ENCODE measurements at places on chromosomes 2 and 18.

DNA sequence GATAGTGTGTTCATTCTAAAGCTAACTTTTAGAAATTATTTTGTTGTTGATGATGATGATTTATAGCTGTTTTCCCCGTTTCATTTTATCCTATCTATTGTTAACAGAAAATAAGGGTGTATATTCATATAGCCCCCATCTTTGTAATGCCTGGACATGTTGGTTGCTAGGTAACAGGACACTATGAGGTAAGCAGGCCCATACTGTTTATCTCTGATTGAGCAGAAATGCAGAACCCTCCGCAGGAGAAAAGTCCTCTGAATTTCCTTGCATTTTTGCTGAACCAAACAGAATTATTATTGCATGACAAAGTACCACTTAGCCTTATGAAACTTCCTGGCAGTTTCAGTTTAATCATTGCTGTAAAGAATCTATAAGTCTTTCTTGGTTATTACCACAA lies 339.4 kb downstream of the DCC start:
- DNase-seq: no peak

DNA sequence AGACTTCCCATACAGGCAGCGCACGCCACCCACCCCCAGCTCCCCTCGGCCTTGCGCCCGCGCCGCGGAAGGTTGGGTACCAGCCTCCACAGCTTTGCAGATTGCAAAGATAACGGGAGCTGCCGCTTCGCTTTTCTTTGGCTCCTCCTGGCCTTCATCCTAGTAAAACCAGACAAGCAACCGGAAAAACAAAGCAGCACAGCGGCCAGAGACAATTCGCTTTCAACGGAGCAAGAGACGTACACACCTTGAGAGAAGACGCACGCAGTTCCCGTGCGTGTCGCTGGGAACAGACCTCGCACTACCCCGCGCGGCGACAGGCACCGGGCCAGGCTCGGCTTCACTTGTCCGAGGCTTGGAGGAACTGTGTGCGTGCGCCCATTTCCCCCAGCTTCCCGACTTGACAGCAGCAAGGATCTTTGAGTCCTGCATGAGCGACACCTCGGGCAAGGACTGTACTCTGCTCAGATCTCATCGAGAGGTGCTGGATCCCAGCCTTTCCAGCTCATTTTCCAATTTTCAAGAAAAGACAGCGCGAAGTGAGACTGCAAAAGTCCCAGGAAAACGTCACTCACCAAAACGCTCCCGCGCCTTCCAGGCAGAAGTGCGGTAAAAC lies 964 bp downstream of the ZBTB7C start:
- DNase-seq: no peak

GRCh38 chr2:97906307-97906706 lies 89.4 kb downstream of the TMEM131 start:
- no peak for DNase-seq

DNA sequence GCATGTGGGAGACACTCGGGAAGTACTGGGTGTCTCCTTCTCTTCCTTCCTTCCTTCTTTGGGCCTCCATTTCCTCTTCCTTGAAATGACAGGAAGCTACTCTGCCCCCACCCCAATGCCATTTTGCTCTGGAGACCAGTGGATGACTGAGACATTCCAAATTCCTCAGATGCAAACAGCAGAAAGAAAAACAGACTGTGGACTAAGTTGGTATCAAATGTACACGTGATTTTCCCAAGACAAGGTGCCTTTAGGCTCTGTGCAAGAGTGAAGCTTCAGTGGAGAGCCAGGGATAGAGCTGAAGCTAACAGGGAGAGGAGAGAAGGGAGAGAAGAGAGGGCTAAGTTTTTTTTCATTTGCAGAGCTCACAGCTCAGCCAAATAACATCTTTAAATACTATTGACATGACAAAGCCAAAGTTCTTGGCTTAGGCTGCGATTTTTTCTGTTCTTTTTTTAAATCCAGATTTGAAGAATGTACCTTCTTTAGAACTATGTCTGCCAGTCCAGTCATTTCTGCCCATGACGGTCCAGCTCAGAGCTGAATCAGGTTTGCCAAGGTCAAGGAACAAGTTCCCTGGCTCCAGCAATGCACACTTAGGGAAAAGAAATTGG lies 84.5 kb upstream of the LCLAT1 start:
- DNase-seq: no peak

- DNase-seq: peak; percentile 42
Measured at GRCh38 chr2:165791421-165792103, 2.5 kb downstream of the GALNT3 start.

GRCh38 chr2:222606306-222606705 lies 49.6 kb downstream of the FARSB start:
- DNase-seq: no peak

DNA sequence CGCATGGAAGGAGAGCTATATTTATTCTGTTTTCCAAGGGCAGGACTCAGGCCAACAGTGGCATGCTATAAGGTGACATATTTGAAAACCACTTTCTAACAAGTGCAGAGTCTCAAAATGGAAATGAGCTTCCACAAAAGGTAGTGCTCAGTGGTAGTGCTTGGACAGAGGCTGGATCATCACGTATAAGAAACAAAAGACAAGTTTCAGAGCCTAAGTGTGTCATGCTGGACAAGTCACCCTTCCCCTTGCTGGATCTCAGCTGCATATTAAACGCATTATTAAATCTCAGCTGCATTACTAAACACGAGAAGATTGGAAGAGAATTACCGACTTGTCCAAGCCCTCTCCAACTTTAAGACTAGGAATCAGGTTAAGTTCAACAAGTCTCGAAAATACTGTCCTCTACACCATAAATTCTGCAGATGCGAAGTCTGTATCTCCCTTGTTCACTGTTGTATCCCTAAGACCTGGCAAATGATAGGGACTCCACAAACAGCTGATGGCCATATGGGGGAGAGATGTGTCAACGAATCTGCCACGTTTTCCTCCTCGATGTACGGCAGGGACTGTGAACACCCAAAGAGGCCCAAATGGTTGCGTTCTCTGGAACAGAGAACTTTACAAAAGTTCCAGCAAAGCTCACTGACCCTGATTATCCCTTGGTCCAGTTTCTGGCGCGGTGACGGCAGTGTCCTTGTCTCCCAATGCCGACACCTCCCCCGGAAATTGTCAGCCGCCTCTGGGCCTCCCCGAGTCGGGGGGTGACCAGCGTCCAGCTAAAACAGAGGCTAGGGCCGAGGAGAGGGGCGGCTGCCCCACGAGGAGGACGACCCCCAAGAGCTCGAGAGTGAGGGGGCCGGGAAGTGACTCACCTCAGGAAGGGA lies 611 bp downstream of the NOL10 start:
- DNase-seq: peak; percentile 31

GRCh38 chr2:161233858-161234431 lies 73.7 kb downstream of the TANK start:
- no peak for DNase-seq

GRCh38 chr18:47520263-47520662 lies 268.8 kb upstream of the SKOR2 start:
- DNase-seq: no peak

DNA sequence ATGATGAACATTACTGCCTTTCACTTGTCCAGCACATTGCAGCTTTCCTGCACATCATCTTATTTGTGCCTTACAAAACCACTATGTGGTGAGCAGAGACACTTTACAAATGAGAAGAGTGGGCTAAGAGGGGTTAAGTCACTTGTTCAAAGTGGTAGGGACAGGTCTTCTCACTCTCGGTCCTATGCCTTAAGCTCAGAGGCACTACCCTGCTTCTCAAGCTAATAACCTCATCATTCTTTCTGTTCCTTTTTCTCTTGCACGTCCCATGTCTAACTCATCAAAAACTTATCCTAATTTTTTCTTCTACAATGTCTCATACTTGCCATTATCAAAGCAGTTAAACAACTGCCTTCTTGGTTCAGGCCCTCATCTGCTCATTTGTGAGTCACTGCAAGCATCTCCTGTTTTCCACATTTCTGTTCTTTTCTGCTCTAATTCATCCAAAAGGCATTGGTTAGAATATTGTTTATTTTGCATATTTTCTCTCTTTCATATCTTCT lies 21.9 kb upstream of the NCOA1 start:
- DNase-seq: peak; percentile 47

DNA sequence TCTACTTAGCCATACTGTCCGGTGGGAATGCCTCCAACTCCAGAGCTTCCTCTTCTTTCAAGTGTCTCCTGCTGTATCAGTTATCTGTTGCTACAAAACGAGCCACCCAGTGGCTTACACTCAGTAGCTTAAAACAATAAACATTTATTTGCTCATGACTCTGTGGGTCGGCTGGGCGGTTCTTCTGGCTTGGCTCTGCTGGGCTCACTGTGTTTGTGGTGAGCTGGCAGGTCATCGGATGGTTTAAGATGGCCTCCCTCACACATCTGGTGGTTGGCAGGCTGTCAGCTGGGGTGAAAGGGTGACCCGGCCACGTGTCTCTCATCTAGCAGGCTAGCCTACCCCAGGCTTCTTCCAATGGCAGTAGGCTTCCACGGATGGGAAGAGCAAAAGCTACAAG lies 122.4 kb upstream of the SLC1A4 start:
- no peak for DNase-seq

DNA sequence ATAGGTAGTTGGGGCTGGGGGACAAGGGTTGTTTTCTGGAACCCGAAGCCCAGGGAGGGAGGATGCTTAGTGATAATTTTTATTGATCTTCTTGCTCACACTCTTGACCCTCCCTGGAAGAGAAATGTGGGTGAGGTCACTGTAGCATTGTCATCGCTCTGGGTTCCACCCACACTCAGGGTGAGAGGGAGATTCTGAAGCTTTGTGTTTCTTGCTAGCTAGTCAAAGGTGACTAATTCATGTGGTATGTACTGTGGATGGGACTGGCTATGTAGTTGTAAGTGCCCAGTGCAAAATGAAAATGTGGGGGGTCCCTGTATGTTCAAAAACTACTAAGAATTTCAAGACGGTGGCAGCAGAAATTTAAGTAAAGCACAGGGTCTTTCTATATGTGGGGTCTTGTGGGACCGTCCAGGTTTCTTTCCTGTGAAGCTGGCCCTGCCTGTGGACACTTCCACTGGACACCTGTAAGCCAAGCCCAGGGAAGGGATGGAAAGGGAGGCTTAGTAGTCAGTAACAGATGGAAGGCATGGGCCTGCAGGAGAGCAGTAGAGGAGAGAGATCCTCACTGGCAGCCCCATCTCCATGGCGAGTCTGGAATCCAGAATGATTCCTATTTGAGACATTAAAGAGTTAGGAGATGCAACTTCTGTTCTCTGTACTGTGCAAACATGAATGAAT lies 35.0 kb downstream of the TSN start:
- peak; percentile 6 for DNase-seq

- DNase-seq: peak; percentile 56
Measured at GRCh38 chr2:175180701-175181103, 808 bp downstream of the ATP5MC3 start.

DNA sequence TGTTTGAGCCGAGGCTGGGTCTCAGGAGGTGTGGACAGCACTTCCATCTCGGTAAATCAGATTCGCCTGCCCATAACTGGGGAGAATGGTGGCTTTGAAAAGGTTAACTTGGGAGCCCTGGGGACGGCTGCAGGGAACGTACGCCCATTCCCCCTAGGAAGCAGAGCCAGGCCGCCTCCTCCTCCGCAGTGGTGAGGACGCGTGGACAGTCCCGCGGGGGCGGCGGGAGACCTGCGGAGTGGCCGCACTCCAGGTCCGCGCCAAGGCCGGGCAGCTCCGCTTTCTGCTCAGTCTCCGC lies 845 bp upstream of the MYCN start:
- no peak for DNase-seq

DNA sequence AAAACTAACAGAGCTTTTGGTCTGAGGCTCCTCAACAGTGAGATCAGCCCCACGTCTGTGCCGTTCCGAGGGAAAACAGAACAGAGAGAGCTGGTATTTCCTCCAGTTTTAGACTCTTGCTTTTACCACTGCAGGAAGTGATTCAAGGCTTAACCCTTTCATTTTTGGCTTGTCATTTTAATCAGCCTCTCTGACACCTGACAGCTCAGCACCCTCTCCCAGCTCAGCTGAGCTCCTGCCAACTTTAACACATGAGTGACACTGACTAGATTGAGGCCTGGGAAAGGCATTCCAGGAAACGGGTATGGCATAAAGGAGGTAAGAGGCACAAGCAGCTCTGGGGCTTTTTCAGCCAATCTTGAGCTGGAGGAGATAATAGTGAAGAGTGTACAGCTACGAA lies 239.4 kb upstream of the SKOR2 start:
- DNase-seq: no peak

DNA sequence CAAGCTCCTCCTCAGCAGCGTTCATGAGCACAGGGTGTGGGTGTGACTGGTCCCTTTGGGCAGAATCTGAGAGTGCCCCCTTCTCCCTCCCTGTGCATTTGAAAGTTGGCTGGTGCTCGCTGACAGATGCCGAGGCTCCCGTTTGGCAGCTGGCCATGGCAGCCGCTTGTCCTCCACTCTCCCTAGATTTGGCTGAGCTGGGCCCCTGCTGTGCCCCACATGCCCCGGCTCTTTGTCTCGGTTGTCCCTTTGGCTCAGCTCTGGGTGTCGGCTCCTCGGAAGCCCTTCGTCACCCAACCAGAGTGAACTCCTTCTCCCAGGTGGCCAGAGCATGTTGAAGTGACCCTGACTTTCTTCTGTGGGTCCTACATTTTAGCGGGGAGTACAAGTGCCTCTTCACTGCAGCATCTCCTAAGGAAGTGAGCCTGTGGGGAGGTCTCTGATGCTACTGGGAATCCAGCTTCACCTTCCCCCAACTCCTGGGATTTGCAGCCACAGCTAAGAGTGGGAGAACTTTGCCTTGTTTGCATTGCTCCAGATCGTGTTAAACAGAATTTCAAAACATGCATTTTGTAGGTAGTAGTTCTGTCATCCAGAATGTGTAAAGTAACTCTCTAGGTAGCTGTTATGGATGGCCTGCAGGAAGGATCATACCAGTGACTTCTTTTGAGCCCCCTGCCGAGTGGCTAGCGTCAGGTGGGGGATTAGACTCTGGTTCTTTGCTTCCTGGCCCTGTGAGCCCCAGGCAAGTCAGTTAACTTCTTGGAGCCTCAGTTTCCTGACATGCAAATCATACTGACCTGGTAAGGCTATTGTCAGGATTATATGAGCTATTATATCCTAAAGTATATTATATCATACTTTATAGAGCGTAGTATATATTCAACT lies 24.2 kb downstream of the HPCAL1 start:
- no peak for DNase-seq

DNA sequence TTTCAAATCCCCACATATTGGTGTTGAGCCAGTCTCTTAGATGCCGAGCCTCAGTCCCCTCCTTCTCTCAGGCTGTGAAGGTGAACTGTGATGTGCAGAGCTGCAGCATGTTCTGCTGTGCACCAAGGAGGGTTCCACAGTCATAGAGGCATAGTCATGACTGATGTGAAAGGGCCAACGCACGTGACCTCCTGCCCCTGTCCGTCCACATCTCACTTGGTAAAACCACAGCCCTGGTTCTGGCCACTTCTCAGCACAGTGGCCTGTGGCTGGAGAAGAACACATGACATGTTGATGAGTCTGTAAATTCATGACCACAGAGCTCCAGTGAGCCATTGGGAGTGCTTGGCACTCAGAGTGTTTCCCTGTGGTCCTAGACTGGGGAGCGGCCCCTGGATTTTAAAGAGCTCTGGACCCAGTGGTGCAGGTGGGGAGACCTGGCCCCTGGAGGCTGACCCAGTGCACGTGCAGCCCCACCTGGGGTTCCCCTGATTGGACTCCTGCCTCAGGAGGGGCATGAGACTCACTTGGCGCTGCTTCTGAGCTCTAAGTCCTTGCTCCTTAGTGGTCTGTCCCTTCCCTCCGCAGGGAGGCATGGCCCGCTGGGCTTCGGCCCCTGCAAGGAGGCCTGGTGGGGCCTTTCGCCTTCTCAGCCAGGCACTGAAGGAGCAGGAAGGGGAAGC lies 25.3 kb downstream of the INPP4A start:
- DNase-seq: no peak

- no peak for DNase-seq
Measured at GRCh38 chr2:157395811-157396210, 48.1 kb downstream of the CYTIP start.

- no peak for DNase-seq
Measured at GRCh38 chr2:133644846-133645245, 76.6 kb upstream of the NCKAP5 start.

All from suppressor macrophage treated with lipopolysaccharide for 4 hours (primary cell).